GM23338 (cell line): ENCODE measurements at places on chromosomes 3 and 15. TPM values are rescaled to one million over a fixed set of nuclear protein-coding genes. Genes with fewer than 3 reads are reported as not detected.

FGD5 gene
- polyA plus RNA-seq, result 6.9 and 7.4 TPM in 2 replicates

DNA sequence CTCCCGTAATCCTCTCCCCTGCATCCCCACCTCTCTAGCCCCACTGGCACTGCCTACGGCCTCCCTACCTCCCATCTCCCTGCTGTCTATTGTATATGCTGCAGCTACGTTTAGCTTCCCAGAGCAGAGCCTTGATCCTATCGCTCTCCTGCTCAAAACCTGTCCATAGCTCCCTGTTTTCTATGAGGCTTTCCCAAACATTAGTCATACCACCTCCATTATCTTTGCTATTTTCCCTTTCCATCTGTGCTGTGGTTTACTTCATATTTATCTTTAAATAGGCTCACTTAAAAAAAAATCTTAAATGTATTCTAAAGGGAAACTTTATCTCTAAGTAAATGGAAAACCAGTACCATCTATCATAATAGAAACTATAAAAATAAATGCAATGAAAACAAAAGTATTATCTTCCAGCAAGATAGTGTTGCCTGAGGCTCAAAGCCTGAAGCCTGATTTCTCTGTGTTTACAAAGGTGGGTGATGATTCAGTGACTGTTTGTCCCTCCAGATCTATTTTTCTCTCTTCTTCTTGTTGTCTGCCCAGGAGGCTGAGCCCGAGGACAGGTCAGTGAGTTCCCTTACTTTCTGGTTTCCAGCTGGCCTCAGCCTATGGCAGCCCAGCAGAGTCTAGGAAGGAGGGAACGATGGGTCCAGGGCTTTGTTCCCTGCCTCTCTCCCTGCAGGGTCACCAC lies 397.1 kb upstream of the CFAP20DC start:
- peaks cover 41% of the 10 kb centered on the region for H3K27me3 ChIP-seq
- no peak for DNase-seq
- no peak overlapping the region for H3K27ac ChIP-seq
- H3K4me1 ChIP-seq, result no peaks in the 10 kb centered on the region

DNA sequence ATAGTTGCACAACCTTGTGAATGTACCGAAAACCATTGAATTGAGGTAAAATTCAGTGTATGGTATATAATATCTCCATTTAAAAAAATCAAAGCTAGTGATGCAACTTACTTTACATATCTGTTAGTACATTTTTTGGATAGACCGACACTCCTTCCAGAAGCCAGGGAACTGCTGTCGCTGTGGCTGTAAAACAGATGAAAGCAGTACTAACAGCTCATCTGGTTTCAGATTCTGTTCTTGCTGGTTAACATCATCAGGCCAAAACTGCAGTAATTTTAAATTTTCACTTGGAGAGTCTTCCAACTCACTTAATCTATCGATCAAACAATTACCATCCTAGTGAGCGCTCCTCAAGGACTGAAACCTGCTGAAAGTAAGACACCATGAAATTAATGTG lies 145.1 kb downstream of the LRRC28 start:
- no peaks in the 10 kb centered on the region for H3K4me1 ChIP-seq
- no peak overlapping the region for H3K27ac ChIP-seq
- H3K27me3 ChIP-seq, result no peaks in the 10 kb centered on the region
- no peaks in the 10 kb centered on the region for H3K36me3 ChIP-seq
- no peak for DNase-seq

JAGN1 gene
- 27.9 and 32.0 TPM in 2 replicates for polyA plus RNA-seq

FBXO40 gene
- 0.05 TPM in 1 of 2 replicates, not detected in the other for polyA plus RNA-seq

DNA sequence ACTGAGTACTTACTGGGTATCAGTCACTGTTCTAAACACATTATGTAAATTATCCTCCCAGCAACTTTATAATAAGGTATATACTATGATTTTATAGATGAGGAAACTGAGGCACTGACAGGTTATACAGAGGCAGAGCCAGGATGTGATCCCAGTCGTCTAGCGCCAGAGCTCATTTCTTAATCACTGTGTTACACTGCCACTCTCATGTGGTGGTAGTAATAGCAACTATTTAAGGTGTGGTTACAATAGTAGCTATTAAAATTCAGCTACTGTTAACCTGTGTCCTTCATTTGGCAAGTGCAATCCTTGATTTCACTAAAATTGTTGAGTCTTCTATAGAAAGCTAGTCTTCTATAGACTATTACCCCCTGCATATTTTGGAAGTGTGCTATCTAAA lies 43.1 kb upstream of the TRPC1 start:
- H3K4me1 ChIP-seq, result no peaks in the 10 kb centered on the region
- H3K4me3 ChIP-seq, result no peak overlapping the region
- DNase-seq, result peak; percentile 16

GRCh38 chr15:23594252-23594770 lies 28.8 kb downstream of the MKRN3 start:
- no peaks in the 10 kb centered on the region for H3K4me1 ChIP-seq
- no peak overlapping the region for H3K4me3 ChIP-seq
- H3K27me3 ChIP-seq, result no peaks in the 10 kb centered on the region
- no peaks in the 10 kb centered on the region for H3K36me3 ChIP-seq
- no peak overlapping the region for H3K27ac ChIP-seq

DNA sequence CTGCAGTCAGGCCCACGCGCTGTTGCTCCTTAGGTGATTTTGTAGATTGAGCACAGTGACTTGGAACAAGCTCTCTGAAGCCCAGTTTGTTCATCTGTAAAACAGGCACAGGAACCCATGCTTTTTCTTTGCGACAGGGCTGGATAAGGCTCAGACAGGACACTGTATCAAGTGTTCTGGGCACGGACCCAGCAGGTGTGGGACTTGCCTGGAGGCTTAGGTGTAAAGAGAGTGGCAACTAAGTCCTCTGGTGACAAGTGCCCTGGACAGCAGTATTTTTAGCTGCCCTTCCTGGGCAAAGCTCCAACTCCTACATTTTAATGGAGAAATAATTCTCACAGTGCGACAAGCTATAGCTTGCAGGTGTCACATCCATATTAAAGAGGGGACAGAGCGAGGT lies 32.2 kb downstream of the CD276 start:
- DNase-seq, result no peak
- H3K4me1 ChIP-seq, result no peaks in the 10 kb centered on the region
- H3K27ac ChIP-seq, result no peak overlapping the region
- H3K36me3 ChIP-seq, result no peaks in the 10 kb centered on the region
- H3K27me3 ChIP-seq, result no peaks in the 10 kb centered on the region
- H3K4me3 ChIP-seq, result no peak overlapping the region

GRCh38 chr15:81069909-81070308 lies 64.2 kb upstream of the CFAP161 start:
- no peaks in the 10 kb centered on the region for H3K4me1 ChIP-seq
- no peak overlapping the region for H3K4me3 ChIP-seq

HRG gene
- not detected in 2 replicates for polyA plus RNA-seq

- H3K4me3 ChIP-seq, result no peak overlapping the region
- H3K27me3 ChIP-seq, result no peaks in the 10 kb centered on the region
- H3K36me3 ChIP-seq, result no peaks in the 10 kb centered on the region
- H3K4me1 ChIP-seq, result no peaks in the 10 kb centered on the region
- peak; percentile 75 for DNase-seq
- no peak overlapping the region for H3K27ac ChIP-seq
Measured at GRCh38 chr15:71532994-71533393, 277.4 kb upstream of the NR2E3 start.

GRCh38 chr3:34687671-34688070 lies 889.2 kb downstream of the PDCD6IP start:
- no peaks in the 10 kb centered on the region for H3K27me3 ChIP-seq
- H3K4me3 ChIP-seq, result no peak overlapping the region
- H3K4me1 ChIP-seq, result no peaks in the 10 kb centered on the region
- no peak for DNase-seq

GRCh38 chr3:193756536-193756935 lies 163.5 kb downstream of the OPA1 start:
- no peaks in the 10 kb centered on the region for H3K27me3 ChIP-seq
- 0 out of 2 replicates have a peak, but pooled peaks cover 4% of the 10 kb centered on the region for H3K36me3 ChIP-seq
- H3K27ac ChIP-seq, result no peak overlapping the region
- H3K4me1 ChIP-seq, result no peaks in the 10 kb centered on the region

ZNF502 gene
- 1.7 and 2.9 TPM in 2 replicates for polyA plus RNA-seq

GRCh38 chr15:48451736-48452135 lies 120.5 kb downstream of the DUT start:
- no peak overlapping the region for H3K4me3 ChIP-seq
- no peaks in the 10 kb centered on the region for H3K4me1 ChIP-seq
- no peaks in the 10 kb centered on the region for H3K36me3 ChIP-seq
- no peak overlapping the region for H3K27ac ChIP-seq

DNA sequence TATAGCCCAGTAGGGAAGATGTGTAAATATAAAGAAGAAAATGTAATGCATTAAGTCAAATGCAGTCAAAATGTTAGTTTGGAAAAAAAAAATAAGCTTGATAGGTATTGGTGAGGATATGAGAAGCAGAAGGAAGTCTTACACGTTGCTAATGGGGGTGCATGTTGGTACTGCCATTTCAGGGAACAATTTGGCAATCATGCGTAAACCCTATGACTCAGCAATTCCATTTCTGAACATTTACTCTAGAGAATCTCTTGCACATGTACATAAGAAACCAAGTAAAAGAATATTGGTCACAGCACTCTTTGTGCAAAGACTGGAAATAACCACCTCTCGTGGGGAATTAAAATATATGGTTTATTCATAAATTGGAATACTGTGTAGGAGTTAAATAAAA lies 35.5 kb upstream of the TIMP4 start:
- H3K27me3 ChIP-seq, result no peaks in the 10 kb centered on the region
- H3K4me1 ChIP-seq, result no peaks in the 10 kb centered on the region
- no peaks in the 10 kb centered on the region for H3K36me3 ChIP-seq
- no peak for DNase-seq
- no peak overlapping the region for H3K4me3 ChIP-seq

GRCh38 chr15:80151148-80151547 lies 1.7 kb upstream of the FAH start:
- no peaks in the 10 kb centered on the region for H3K36me3 ChIP-seq
- DNase-seq, result peak; percentile 15
- peak overlapping the region; percentile 80; the same call in 1 of the 2 replicates for H3K4me3 ChIP-seq
- H3K27me3 ChIP-seq, result 0 out of 2 replicates have a peak, but pooled peaks cover 7% of the 10 kb centered on the region
- peaks cover 23% of the 10 kb centered on the region for H3K4me1 ChIP-seq

- DNase-seq, result no peak
- H3K4me1 ChIP-seq, result peaks cover 53% of the 10 kb centered on the region
- no peaks in the 10 kb centered on the region for H3K27me3 ChIP-seq
Measured at GRCh38 chr3:171412473-171412872, 47.7 kb downstream of the TNIK start.

DNA sequence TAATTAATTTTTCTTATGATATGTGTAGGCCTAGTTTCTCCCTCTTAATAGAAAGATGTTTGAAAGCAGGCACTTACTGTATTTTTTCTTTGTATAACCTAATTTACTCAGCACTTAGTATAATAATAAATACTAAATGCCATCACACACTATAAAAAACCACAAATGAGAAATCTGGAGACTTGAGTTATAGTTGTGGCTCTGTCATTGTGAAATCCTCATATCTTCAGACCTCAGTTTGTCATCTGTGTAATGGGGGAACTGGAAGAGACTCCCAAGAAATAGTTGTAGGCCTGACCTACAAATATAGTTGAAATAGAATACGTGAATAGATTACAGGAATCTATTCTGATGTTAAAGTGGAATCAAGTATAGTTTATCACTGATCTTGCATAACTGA lies 287.6 kb upstream of the DPH6 start:
- H3K4me1 ChIP-seq, result no peaks in the 10 kb centered on the region
- H3K27ac ChIP-seq, result no peak overlapping the region
- no peaks in the 10 kb centered on the region for H3K27me3 ChIP-seq
- H3K4me3 ChIP-seq, result no peak overlapping the region
- DNase-seq, result no peak

DNA sequence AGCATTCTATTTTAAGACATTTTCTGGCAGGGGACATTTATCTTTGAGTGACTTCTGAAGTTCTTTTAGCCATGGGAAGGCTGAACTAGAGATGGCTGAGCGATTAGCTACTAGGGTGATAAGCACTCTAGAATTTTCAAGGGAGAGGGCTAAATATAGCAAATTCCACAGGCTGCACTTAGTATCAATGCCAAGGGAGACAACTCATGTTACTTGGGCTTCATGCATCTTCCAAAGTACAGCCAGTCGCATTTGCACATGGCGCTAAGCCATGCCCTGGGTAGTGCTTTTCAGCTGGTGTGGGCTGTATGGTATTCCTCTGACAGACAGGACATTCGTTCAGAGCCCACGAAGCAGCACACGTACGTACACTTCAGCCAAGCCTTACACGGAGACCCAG lies 69.6 kb downstream of the RYR3 start:
- DNase-seq, result no peak
- no peaks in the 10 kb centered on the region for H3K4me1 ChIP-seq
- no peak overlapping the region for H3K4me3 ChIP-seq
- no peaks in the 10 kb centered on the region for H3K27me3 ChIP-seq

GRCh38 chr3:150251187-150252062 lies 156.7 kb upstream of the TSC22D2 start:
- H3K27ac ChIP-seq, result no peak overlapping the region
- peak; percentile 26 for DNase-seq
- no peak overlapping the region for H3K4me3 ChIP-seq
- no peaks in the 10 kb centered on the region for H3K36me3 ChIP-seq
- H3K27me3 ChIP-seq, result no peaks in the 10 kb centered on the region
- H3K4me1 ChIP-seq, result peaks cover 7% of the 10 kb centered on the region

DNA sequence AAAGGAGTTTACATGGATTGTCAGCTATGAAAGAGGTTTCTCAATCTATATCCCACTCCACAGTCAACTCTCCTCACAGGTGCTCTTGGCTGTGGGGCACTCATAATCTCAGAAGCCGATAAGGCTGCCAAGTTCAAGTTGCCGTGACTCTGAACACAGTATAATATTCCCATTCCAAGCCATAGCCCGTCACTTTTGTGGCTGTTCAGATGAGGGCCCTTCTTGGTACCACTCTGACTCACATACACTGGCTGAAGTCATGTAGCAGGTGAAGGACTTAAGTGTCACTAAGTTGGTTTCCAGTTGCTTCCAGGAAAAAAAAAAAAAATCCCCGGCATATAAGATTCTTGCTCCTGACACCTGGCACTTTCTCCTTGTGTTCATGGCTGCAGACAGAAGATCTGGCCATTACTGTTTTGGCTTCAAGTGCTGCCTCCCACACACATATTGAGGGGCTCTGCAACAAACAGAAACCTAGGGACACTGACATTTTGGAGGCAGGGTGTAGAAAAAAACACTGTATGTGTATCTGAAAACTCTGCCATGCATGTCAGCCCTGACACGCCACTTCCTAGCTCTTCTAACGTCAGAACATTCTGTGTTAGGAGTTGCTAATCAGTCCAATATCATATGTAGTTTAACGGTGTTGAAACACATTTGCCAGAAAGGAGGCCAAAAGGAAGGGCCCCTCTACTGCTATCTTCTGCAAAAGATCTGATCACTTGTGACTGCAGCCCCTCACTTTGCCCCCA lies 170.2 kb upstream of the ICE2 start:
- no peak for DNase-seq
- no peak overlapping the region for H3K4me3 ChIP-seq
- no peaks in the 10 kb centered on the region for H3K27me3 ChIP-seq
- peaks cover 41% of the 10 kb centered on the region for H3K4me1 ChIP-seq

SAMD7 gene
- not detected in 2 replicates for polyA plus RNA-seq

CHCHD4 gene
- polyA plus RNA-seq, result 39.2 and 41.3 TPM in 2 replicates

DNA sequence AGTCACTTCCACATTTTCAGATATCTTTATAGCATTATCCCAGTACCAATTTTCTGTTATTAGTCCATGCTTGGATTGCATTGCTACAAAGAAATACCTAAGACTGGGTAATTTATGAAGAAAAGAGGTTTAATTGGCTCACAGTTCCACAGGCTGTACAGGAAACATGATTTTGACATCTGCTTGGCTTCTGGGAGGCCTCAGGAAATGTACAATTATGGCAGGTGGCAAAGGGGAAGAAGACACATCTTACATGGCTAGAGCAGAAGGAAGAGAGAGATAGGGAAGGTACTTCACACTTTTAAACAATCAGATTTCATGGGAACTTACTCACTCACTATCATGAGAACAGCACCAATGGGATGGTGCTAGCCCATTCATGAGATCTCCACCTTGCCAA lies 172.3 kb upstream of the GPR149 start:
- no peak overlapping the region for H3K4me3 ChIP-seq
- no peak for DNase-seq
- no peaks in the 10 kb centered on the region for H3K4me1 ChIP-seq
- no peaks in the 10 kb centered on the region for H3K36me3 ChIP-seq

TUBGCP4 gene
- 7.6 and 10.6 TPM in 2 replicates for polyA plus RNA-seq

GP5 gene
- polyA plus RNA-seq, result 0.15 TPM in 1 of 2 replicates, not detected in the other
